ENCODE measurements at places on chromosomes 5 and 9. TPM values are rescaled to one million over a fixed set of nuclear protein-coding genes. Genes with fewer than 3 reads are reported as not detected.

The ENTREP1 gene
- total RNA-seq: 4.1 TPM

The MYOT gene
- 0.84 TPM for total RNA-seq

The SLIT3 gene
- 25.5 TPM for total RNA-seq

The MGAT4B gene
- 623 TPM for total RNA-seq

The TMC1 gene
- total RNA-seq: 0.77 TPM

The MYMK gene
- not detected for total RNA-seq

The LHFPL2 gene
- 50.2 TPM for total RNA-seq

The GPR150 gene
- total RNA-seq: 0.41 TPM

The IL5 gene
- not detected for total RNA-seq

The SMIM32 gene
- total RNA-seq: 7.9 TPM

The ITK gene
- total RNA-seq: 2.6 TPM

The GNA14 gene
- total RNA-seq: 7.0 TPM

The PTPN3 gene
- 25.8 TPM for total RNA-seq

The MACIR gene
- total RNA-seq: 30.3 TPM

The SLC28A3 gene
- total RNA-seq: 0.41 TPM

The LHX3 gene
- total RNA-seq: not detected

The UBE2QL1 gene
- total RNA-seq: 0.26 TPM
